ENCODE measurements at places on chromosomes 4 and X. TPM values are rescaled to one million over a fixed set of nuclear protein-coding genes. Genes with fewer than 3 reads are reported as not detected.

EFHC2 gene
- 0.48 TPM for total RNA-seq

ZNF711 gene
- total RNA-seq = 10.4 TPM

UGT2B11 gene
- 2.2 TPM for total RNA-seq

MBTPS2 gene
- 14.4 TPM for total RNA-seq

NUDT10 gene
- 4.1 TPM for total RNA-seq

DNA sequence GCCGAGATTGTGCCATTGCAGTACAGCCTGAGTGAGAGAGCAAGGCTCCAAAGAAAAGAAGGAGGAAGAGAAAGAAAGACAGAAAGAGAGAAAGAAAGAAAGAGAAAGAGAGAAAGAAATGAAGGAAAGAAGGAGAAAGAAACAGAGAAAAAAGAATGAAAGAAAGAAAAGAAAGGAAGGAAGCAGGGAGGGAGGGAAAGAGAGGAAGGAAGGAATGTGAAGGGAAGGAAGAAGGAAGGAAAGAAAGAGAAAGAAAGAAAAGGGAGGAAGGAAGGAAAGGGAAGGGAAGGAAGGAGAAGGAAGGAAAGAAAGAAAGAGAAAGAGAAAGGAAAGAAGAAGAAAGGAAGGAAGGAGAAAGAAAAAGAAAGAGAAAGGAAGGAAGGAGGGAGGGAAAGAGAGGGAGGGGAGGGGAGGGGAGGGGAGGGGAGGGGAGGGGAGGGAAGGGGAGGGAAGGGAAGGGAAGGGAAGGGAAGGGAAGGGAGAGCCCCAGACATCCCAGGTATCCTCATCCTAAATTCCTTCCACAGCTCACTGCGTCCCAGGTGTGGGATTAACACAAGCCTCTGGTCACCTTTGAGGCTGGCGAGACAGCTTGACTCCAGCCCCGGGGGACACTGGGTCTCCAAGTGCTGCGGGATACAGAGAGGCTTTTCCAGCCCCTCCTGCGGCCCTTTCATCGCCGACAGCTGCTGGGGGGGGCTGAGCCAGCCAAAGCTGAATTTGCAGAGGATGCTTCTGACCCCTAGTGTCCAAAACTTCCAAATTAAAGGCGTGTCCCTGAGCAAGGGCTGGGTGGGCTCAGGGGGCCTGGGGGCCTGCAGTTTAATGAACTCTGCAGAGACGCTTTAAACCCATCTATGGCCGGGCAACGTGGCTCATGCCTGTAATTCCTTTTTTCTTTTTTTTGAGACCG, 24.2 kb upstream of the CSF2RA start:
- DNase-seq = no peak

DNA sequence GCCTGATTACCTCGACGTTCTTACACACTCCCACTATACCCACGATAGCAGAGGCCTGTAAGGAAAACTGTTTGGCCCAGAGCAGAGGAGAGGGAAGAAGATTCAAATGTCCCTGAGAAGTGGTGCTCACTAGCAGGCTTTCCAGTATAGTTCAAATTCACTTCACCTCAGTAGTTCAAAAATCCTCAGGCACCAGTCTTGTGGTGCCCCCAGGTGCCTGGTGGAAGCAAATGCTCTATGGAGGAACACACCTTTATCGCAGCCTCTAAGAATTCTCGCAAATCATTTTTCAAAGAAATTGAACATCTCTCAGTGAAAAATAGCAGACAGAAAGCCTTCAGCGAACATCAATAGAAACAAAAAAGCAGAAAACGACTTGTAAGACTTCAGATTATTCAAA, 12.2 kb upstream of the MTMR1 start:
- peak; percentile 18 for DNase-seq

DNA sequence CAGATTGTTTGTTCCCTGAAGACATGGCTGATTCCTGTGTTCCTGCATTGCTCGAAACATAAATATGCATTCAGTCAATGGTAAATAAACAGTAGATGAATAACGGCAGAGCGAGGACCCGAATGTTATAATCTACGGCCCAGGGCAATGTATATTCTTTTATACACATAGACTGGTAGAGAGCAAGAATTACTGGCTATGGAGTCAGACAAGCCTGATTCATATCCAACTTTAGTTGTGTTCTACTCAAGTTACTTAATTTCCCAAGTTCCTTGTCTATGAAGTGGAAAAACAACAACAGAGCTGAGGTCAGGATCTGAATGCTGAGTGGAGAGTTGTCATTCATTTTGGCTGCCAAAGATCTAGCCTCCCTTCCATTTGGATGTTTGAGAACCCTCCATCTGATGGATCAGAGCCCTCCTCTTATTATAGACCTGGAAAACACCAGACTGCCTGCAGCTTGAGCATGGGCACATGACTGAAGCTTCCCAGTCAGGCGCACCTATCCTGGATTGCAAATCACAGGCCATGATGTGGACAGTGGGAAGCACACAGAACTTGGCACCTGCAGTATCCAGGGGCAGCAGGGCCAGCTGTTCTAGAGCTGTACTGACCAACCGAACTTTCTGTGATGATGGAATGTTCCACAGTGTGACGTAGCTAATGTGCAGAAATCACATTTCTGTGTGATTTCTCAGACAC, 80.1 kb downstream of the FAM184B start:
- no peak for DNase-seq

GRCh38 chrX:50871922-50872453, 38.5 kb upstream of the BMP15 start:
- peak; percentile 18 for DNase-seq

DNA sequence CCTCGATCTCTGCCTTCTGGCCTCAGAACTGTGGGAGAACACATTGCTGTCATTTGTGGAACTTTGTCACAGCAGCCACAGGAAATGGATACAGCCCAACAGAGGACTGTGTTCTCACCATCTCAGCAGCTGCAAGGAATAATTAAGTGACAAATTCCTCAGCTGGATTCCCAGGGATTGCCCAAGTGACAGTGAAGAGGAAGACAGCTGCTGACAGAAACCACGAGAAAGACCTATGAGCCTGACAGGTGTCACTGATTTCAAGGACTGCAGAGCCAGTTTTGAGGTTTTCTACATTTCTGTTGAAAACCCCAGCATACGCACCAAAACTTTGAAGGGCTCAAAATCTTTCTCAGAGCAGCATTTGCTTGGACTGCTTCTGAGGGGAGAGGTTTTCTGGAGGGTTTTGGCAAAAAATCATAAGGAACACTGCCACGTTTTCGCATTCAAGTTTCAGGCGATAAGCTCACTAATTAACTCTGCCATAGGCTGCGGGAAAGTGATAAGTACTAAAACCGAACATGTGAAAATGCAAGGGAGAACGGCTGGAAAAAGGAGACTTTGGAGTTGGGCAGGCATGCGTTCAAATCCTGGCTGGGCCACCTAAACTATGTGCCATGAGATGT, 88.8 kb downstream of the DRD5 start:
- DNase-seq = no peak

- DNase-seq = no peak
Observed at GRCh38 chrX:120647127-120647526, 17.3 kb upstream of the C1GALT1C1 start.

- DNase-seq = peak; percentile 88
Observed at GRCh38 chr4:77203380-77204197, 46.6 kb downstream of the CCNG2 start.

DNA sequence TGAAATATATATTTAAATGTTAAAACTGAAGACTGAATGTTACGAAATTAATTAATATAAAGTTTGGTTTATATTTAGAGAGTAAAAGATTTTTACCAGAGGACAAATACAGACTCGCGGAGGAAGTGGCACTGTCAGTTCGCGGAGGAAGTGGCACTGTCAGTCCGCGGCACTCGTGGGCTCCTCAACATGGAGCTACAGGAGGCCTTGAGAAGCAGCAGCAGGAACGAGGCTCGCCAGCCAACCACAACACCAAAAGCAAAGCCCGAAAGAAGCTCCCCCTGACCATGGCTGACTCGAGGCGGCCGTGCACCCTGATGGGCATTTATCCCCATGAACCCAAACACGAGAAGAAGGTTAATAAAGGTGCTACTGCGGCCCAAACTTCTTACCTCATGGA, 125.3 kb upstream of the PABPC4L start:
- no peak for DNase-seq

All from umbilical cord (tissue), 2 donors.